Cardiac fibroblast (primary cell): ENCODE measurements at places on chromosomes 3 and 15.

DNA sequence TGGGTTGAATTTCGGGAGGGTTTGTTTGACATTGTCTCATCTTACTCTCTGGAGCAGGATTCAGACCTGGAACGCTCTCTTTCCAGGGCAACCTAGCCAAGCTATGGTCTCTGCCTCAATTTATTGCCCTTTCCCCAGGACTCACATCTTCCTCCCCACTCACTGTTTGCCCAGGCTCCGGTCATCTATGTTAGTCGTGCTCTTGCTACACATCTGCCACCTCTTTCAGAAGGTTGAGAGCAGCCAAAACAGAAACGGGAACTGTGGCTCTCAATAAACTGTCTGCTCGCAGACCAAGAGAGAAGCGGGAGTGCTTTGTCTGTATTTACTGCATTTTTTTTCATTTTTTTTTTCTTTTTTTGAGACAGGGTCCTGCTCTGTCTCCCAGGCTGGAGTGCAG, 81.6 kb downstream of the ST6GAL1 start:
- no peak for DNase-seq

GRCh38 chr15:42171122-42171521, 14.7 kb upstream of the PLA2G4F start:
- DNase-seq, result no peak

DNA sequence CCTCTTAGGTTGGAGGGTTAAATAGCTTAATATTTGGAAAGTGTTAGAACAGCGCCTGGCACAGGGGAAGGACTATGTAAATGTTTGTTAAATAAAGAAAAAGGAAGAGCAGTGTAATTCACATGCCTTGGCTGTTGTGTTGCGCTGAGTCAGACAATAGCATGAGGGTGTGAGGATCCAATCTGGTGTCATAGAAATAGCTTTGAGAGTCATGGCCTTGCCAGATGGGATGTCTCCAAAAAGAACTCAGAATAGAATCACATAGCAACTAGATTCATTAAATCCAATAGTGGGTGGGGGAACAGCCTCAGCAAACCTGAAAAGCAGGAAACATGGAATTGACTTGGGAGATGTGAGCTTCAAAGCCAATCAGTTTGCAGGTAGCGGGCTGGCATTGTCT, 3.9 kb upstream of the RBSN start:
- no peak for DNase-seq

DNA sequence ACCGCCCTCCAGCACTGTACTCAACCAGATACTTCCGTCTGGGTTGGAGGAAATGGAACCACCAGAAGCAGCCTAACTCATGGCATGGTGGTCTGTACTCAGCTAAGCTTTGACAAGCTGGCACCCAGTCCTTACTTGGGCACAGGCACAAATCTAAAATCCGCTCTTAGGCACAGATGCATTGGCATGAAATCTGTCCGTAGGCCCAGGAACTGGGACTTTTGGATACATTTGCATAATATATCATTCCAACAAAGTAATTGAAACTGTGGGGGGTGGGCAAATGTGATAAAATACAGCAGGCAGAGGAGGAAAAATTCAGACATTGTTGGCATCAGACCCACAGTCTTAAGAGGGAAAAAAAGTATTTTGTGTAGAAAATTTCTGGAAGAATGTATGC, 75.4 kb downstream of the C3orf85 start:
- no peak for DNase-seq

DNA sequence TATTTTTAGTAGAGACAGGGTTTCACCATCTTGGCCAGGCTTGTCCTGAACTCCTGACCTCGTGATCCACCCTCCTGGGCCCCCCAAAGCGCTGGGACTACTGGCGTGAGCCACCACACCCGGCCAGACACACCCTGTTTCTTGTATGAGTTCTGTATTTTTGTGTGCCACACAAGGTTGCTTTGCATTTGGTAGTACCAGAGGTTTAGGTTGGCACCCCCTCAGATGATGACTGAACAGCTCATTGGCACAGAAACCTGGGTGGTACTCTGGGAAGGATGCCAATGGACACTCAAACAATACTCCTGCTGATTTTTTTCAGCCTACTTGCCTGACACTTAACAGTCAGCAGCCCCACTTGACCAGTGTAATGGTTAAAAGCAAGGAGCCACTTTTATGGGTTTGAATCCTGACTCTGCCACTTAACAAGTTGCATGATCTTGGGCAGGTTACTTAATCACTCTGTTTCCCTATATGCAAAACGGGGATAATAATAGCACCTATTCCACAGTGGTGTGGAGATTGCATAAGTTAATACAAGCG, 39.2 kb upstream of the BCL2A1 start:
- DNase-seq, result peak; percentile 34

GRCh38 chr15:63069616-63070090, 27.1 kb downstream of the TPM1 start:
- DNase-seq, result no peak

GRCh38 chr3:108569336-108569735, 19.9 kb downstream of the CIP2A start:
- no peak for DNase-seq

- peak; percentile 77 for DNase-seq
These were observed 75.1 kb downstream of the CCK start for GRCh38 chr3:42190701-42191442.

GRCh38 chr3:123327956-123328850, 120.7 kb downstream of the ADCY5 start:
- no peak for DNase-seq

- peak; percentile 77 for DNase-seq
These were observed 81.4 kb downstream of the TM4SF4 start for GRCh38 chr3:149555927-149556326.

DNA sequence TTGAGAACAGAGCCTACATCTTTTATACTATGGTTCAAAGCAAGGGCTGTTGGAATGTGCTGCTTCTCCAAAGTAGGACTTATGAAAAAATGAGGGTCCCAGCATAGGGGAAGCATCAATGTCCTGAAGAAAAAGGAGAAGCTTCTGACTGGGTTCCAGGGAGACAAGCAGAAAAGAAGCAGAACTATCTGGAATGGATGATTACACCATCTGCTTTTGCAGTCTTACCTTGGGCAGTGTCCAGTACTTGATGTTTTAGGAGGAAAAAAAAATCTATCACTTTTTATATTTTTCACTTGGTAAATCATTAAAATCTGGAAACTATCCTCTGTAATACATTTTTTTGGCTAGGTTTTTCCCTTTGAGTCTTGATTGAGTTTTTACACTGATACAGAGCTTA, 57.9 kb upstream of the DPH6 start:
- no peak for DNase-seq

DNA sequence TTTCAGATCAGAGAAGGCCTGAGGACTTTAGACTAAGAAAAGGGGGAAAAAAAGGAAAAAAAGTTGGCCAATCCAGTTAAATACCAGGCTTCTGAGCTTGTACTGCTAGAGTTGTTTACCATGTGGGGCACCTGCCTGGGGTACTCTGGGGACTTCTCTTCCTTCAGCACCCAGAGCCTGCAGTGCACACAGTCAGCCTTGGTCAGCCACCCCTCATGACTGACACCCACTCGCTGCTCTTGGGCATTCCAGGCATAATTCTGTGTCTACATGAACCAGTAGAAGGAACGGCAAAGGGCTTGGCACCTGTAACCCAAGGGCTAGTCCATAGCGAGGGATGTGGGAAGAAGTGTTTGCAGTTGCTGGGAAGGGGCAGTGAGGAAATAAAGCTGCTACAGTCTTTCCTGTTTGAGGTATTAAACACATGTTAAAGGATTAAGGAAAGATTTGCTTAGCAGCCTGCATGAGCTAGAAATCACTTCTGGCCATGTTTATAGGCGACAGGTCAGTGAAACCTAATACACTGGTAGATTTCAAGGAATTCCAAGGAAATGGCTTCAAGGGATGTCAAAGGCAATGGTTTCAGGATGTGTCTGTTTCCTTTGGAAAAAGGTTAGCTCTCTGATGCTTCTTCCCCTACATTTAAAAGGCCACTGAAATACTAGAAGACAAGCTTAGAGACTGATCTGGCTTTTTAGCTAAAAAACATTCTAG, 232.5 kb downstream of the CHST2 start:
- DNase-seq, result no peak

GRCh38 chr3:128555098-128555825, 62.3 kb upstream of the GATA2 start:
- DNase-seq, result peak; percentile 50

DNA sequence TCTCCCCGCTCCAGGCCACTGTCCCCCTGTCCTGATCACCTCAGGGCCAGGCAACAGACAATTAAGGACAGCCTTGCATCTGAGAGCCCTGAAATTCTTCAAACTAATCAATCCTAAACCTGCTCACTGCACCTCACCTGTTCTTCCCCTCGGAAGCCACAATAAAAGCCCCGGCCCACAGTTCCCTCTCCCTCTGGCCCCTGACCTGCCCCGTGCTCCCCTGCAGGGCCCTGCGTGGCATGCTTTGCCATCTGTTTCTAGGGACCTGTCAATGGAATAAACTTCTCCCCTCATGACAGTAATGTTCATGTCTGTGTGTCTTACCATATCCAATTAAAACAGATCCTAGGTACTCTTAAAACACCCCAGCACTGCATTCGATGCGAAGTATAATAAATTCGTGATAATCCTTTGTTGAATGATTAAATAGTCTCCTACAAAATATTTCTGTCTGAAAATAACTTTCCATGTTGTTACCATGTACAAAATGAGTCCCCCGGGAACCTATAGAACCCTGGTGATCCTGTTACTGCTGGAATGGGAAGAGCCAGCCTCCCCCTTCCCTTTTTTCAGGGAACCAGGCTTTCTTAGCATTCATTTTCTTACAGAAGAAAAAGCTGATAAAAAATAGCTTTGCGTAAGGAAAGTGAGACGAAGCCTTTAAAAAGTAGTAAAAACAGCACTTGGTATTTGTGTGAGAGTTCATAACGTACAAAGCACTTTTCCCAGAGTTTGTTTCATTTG, 59.0 kb downstream of the ABTB1 start:
- DNase-seq, result no peak

GRCh38 chr3:88151358-88151757, 1.6 kb downstream of the C3orf38 start:
- DNase-seq, result peak; percentile 32

DNA sequence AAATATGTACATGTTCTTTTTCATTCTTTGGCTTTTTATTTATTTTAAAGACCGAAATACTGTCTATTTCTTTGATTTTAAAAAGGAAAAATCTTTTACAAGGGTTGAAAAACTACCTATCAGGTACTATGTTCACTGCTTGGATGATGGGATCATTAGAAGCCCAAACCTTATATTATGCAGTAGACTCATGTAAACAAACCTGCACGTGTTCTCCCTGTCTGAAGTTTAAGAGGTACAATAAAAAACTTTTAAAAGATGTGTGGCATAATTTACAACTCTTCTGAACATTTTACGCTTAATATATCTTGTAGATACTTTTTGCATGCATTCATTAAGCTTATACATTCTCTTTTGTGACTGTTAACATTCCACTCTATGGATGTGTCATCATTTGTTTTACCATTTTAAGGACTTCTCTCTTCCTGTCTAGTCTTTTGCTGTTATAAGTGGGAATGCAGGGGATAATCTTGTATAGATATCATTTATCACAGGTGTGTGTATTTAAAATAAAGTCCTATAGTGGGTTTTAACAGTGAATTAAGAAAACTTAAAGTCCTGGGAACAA, 6.2 kb downstream of the MGA start:
- DNase-seq, result no peak

GRCh38 chr3:31041161-31041978, 146.9 kb upstream of the GADL1 start:
- DNase-seq, result peak; percentile 88

DNA sequence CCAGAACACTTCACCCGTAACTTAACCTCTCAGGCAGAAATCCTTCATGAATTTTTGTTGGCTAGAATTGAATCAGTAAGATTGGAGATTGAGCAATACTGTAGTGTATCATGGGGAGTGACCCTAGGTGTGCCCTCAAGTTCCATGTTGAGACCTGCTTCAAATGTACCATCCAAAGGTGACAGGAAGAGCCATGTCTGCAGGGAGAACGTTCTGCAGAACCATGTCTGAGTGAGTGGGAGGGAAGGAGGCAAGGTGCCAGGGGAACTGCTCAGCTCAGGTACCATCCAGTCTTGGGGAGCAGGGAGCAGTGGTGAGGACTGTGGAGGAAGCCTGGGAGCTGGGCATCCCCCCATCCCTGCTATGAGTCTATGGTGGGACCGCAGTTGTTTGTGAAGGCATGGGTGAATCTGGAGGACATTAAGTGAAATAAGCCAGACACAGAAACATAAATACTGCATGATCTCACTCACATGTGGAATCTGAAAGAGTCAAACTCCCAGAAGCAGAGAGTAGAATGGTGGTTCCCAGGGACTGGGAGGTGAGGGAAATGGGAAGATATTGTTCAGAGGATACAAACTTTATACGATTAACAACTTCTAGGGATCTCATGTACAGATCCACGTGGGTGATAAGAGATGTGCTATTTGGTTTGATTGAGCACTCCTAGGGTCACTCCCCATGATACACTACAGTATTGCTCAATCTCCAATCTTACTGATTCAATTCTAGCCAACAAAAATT, 23.3 kb downstream of the CFAP161 start:
- peak; percentile 23 for DNase-seq

GRCh38 chr3:43180027-43180426, 74.1 kb upstream of the POMGNT2 start:
- peak; percentile 96 for DNase-seq

DNA sequence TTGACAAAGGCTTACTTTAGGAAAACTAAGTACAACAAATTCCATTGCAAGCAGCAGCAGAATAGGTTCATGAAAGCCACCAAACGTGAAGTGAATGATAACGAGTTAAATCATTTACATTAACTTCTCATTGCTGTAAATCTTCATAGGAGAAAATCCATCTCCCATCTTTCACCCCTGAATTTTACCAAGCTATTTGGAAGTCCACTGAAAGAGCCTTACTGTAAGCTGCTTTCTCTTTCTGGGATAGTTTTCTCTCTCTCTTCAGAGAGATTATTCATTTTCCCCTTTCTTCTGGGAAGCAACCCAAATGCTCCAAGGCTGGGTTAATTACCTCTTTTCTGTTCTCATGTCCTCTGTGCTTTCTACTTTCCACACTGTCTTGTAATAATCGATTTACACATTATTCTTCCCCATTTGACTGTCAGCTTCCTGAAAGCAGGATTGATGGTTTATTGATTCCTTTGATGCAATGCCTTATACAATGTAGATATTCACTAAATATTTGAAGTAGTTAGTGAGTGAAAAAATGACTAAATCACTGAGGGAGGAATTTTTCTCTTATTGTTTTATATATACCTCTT, 914.3 kb upstream of the ARPP21 start:
- DNase-seq, result no peak
